ENCODE measurements at places on chromosomes 7 and 10. TPM values are rescaled to one million over a fixed set of nuclear protein-coding genes. Genes with fewer than 3 reads are reported as not detected.

GRCh38 chr7:30157204-30157603 lies 22.4 kb downstream of the MTURN start:
- no peak overlapping the region for H3K27ac ChIP-seq
- peaks cover 6% of the 10 kb centered on the region for H3K4me1 ChIP-seq
- no peak overlapping the region for H3K4me3 ChIP-seq
- no peaks in the 10 kb centered on the region for H3K27me3 ChIP-seq

GRCh38 chr10:98380493-98381339 lies 34.3 kb downstream of the PYROXD2 start:
- H3K27me3 ChIP-seq = no peaks in the 10 kb centered on the region
- no peak overlapping the region for H3K4me3 ChIP-seq
- H3K36me3 ChIP-seq = peaks cover 16% of the 10 kb centered on the region

GRCh38 chr7:103632972-103633371 lies 187.0 kb upstream of the SLC26A5 start:
- H3K27ac ChIP-seq = no peak overlapping the region
- H3K4me3 ChIP-seq = no peak overlapping the region
- H3K4me1 ChIP-seq = no peaks in the 10 kb centered on the region
- H3K27me3 ChIP-seq = no peaks in the 10 kb centered on the region

- peaks cover 42% of the 10 kb centered on the region for H3K4me1 ChIP-seq
- no peak for DNase-seq
- H3K27me3 ChIP-seq = no peaks in the 10 kb centered on the region
- H3K36me3 ChIP-seq = peaks cover 12% of the 10 kb centered on the region
Observed at GRCh38 chr10:11170993-11171851, 153.6 kb downstream of the CELF2 start.

DNA sequence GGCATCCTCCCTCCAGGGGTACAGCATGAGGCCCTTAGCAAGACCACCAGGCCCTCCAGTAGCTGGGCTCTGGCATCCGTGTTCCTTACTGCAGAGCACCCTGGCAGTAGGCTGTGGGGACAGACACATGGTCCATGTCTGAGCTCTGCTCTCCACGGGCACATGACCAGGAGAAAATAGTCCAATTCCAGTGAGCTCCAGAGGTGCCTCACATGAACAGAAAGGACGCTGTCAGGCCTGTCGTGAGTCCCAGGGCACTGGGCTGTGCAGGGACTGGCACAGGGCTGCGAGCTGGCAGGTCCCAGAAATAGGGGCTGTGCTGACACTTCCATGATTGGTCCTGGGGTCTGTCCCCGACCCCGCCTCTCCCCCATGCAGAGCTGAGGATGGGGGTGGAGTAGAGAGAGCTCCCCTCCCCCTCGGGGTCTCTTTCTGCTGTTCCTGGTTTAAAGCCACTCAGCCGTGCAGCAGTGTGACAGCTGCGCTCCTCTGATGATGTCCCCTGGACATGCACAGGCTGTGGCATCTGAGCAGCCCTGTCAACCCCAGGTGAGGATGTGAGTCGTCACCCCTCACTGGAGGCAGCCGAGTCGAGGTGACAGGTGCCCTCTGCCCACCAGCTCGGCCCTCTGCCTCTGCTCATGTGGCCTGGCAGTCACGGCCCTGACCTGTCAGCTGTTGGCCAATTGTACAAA lies 25.2 kb upstream of the ZNF488 start:
- no peaks in the 10 kb centered on the region for H3K36me3 ChIP-seq
- no peak overlapping the region for H3K4me3 ChIP-seq
- H3K4me1 ChIP-seq = no peaks in the 10 kb centered on the region

DNA sequence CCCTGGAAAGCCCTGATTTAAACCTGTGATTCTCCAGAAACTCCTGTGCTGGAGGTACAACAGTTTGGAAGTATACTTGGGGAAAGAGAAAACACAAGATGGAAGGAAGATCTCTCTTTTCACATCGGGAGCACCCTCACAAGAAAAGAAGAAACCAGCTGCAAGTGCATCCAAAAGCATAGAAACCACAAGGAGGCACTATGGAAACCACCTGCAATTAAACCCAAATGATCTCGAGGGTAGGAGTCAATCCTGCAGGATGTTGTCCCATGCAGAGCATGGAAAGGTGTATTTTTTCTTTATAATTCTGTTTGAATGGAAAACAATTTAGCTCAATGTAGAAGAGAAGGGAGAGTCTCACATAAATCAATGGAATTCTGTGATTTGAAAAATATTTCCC lies 210.5 kb downstream of the TWIST1 start:
- H3K27ac ChIP-seq = no peak overlapping the region
- no peaks in the 10 kb centered on the region for H3K4me1 ChIP-seq
- H3K36me3 ChIP-seq = no peaks in the 10 kb centered on the region
- DNase-seq = no peak
- no peak overlapping the region for H3K4me3 ChIP-seq

DNA sequence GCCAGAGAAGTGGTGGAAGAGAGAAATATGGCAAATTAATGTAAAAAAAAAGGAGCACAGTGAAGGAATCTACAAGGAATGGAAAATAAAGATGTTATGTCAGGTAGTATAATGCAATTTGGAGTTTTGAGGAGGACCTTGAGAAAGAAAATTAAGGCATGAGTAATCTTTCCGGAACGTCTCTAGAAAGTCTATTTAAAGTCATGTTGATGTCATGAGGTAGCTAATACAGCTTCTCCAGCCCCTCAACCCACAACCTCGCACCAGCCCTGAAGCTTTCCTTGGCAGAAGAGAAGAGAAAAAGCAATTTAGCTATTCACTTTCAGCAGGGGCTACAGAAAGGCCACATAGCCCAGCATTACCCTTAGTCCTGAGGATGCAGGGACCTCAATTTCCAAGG lies 22.5 kb downstream of the TRDMT1 start:
- H3K27ac ChIP-seq = no peak overlapping the region
- DNase-seq = no peak
- H3K4me1 ChIP-seq = no peaks in the 10 kb centered on the region
- H3K36me3 ChIP-seq = no peaks in the 10 kb centered on the region
- no peak overlapping the region for H3K4me3 ChIP-seq

- H3K27me3 ChIP-seq = no peaks in the 10 kb centered on the region
- no peaks in the 10 kb centered on the region for H3K4me1 ChIP-seq
- H3K36me3 ChIP-seq = no peaks in the 10 kb centered on the region
Observed at GRCh38 chr7:119105381-119105780, 880.9 kb downstream of the ANKRD7 start.

- H3K27ac ChIP-seq = no peak overlapping the region
- no peak overlapping the region for H3K4me3 ChIP-seq
- H3K27me3 ChIP-seq = no peaks in the 10 kb centered on the region
Observed at GRCh38 chr10:9137368-9137767, 1082.9 kb downstream of the GATA3 start.

- H3K4me3 ChIP-seq = no peak overlapping the region
- H3K27me3 ChIP-seq = no peaks in the 10 kb centered on the region
- H3K27ac ChIP-seq = no peak overlapping the region
- DNase-seq = no peak
- no peaks in the 10 kb centered on the region for H3K36me3 ChIP-seq
Observed at GRCh38 chr7:117012696-117013095, 59.4 kb downstream of the ST7 start.

DNA sequence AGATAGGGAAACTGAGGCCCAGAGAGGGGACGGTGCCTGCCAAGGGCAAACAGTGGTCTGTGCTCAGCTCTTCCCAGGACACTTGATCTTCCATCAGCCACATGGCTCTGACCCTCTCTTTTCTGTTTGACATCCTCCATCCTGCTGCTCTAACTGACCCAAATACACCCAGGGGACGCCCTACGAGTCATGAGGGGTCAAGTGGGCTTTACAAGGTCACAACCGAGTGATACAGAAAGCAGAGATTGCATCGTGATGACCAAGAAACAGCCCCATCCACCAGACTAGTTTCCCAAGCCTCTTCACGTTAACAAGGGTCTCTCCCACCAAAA lies 131.2 kb upstream of the UNC5B start:
- H3K4me1 ChIP-seq = no peaks in the 10 kb centered on the region
- no peaks in the 10 kb centered on the region for H3K27me3 ChIP-seq
- H3K4me3 ChIP-seq = no peak overlapping the region
- H3K27ac ChIP-seq = no peak overlapping the region

DNA sequence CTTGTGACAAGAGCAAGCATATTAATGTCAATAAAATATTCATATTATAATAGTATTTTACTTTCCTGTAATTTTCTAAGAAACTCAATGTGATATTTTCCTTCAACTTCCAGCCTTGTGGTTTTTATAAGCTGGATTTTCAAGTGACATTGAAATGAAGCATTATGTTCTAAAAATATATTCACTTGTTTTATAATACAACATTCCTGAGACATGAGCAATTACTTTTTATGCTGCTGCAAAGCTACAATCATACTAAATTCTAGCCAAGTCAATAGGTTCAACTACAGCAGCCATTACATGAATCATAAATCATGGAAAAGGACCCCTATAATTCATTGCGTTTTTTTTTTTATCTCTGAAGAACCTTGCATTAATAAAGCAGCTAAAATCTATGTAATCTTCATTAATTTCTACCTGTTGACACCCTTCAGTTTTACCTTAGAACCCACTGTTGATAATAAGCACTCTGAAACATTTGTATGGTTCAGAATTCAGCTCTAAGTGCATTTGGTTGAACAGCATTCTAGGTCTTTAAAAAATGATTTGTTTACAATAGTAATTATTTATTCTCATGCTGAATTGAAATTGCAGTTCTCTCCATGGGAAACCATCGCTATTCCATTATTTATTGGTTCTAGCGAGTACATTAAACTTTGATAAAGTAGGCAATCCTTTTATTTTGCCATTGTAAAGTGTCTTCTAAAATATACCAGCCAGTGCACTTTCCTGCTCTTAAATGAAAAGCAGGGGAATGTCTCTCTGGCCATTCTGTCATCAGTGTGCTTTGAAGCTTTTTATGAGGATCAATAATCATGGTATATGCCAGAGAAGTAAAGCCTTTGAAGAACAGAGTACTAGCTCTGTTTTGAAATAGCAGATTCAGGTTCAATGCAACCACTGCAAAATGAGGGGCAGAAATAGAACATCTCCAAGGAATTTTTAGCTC lies 132.6 kb downstream of the GNAT3 start:
- no peak overlapping the region for H3K4me3 ChIP-seq
- H3K4me1 ChIP-seq = no peaks in the 10 kb centered on the region
- no peaks in the 10 kb centered on the region for H3K36me3 ChIP-seq
- H3K27ac ChIP-seq = no peak overlapping the region
- H3K27me3 ChIP-seq = no peaks in the 10 kb centered on the region
- no peak for DNase-seq

DNA sequence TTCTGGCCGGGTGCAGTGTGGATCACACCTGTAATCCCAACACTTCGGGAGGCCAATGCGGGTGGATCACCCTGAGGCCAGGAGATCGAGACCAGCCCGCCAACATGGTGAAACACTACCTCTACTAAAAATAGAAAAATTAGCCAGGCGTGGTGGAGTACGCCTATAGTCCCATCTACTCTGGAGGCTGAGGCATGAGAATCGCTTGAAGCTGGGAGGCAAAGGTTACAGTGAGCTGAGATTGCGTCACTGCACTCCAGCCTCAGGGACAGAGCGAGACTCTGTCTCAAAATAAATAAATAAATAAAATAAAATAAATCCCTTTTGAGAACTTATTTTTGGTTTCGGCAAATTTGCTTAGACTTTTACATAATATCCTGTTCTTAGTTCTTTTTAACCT lies 31.3 kb upstream of the ATP6V0A4 start:
- no peaks in the 10 kb centered on the region for H3K4me1 ChIP-seq
- no peak overlapping the region for H3K27ac ChIP-seq
- no peak for DNase-seq
- H3K27me3 ChIP-seq = no peaks in the 10 kb centered on the region

GRCh38 chr7:23450518-23450917 lies 19.8 kb downstream of the IGF2BP3 start:
- no peaks in the 10 kb centered on the region for H3K4me1 ChIP-seq
- H3K27me3 ChIP-seq = no peaks in the 10 kb centered on the region
- H3K27ac ChIP-seq = no peak overlapping the region
- no peak for DNase-seq

The CTAGE6 gene
- not detected for total RNA-seq

The MMP21 gene
- 0.67 TPM for total RNA-seq

The LAMB4 gene
- total RNA-seq = not detected

The PAPOLB gene
- total RNA-seq = 0.28 TPM

The FAM131B gene
- total RNA-seq = 0.08 TPM

The KLHDC10 gene
- 16.7 TPM for total RNA-seq

The CALHM1 gene
- not detected for total RNA-seq

The HOXA9 gene
- not detected for total RNA-seq

The DLD gene
- total RNA-seq = 153 TPM

The LRGUK gene
- 0.11 TPM for total RNA-seq

The CNPY1 gene
- not detected for total RNA-seq

The HACD1 gene
- 143 TPM for total RNA-seq

The PNLIPRP3 gene
- total RNA-seq = not detected
